Spinal cord (tissue), 10 donors: ENCODE measurements at places on chromosomes 11 and 22. TPM values are rescaled to one million over a fixed set of nuclear protein-coding genes. Genes with fewer than 3 reads are reported as not detected.
A peak's percentile ranks its signal among the peaks of the same experiment; 100 is the strongest.

POGLUT3 gene
- 44.4 TPM for total RNA-seq

- no peaks in the 10 kb centered on the region for H3K27me3 ChIP-seq
- H3K27ac ChIP-seq, result no peak overlapping the region
- H3K36me3 ChIP-seq, result peaks cover 88% of the 10 kb centered on the region
- H3K4me1 ChIP-seq, result no peaks in the 10 kb centered on the region
These were observed 40.0 kb downstream of the APOL1 start for GRCh38 chr22:36292823-36293530.

GRCh38 chr11:111438168-111438567 is 59.1 kb upstream of the POU2AF1 start:
- no peak overlapping the region for H3K27ac ChIP-seq
- H3K4me3 ChIP-seq, result no peak overlapping the region
- DNase-seq, result no peak
- H3K4me1 ChIP-seq, result peaks cover 16% of the 10 kb centered on the region
- H3K36me3 ChIP-seq, result no peaks in the 10 kb centered on the region

GRCh38 chr11:8038393-8038792 is 42.6 kb upstream of the TUB start:
- no peak overlapping the region for H3K4me3 ChIP-seq
- H3K36me3 ChIP-seq, result no peaks in the 10 kb centered on the region
- H3K27ac ChIP-seq, result no peak overlapping the region
- no peaks in the 10 kb centered on the region for H3K27me3 ChIP-seq
- DNase-seq, result peak; percentile 77

DNA sequence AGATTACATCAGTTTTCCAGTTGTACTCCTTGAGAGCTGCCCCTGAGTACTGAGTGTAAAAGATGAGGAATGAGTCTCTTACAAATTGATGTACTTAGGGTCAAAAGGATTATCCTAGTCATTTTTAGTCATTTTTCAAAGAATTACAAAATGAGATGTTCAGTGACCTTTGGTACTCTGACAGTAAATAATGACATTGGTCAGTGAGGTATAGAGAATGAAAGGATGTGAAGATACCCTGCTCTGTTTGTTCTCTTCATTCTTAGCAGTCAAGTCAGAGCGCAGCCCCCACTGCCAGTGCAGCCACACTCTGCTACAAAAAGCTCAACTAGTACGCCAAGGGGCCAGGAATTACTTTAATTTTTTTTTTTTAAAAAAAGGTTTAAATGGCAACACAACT is 4.1 kb upstream of the ESAM start:
- peaks cover 17% of the 10 kb centered on the region for H3K4me1 ChIP-seq

DNA sequence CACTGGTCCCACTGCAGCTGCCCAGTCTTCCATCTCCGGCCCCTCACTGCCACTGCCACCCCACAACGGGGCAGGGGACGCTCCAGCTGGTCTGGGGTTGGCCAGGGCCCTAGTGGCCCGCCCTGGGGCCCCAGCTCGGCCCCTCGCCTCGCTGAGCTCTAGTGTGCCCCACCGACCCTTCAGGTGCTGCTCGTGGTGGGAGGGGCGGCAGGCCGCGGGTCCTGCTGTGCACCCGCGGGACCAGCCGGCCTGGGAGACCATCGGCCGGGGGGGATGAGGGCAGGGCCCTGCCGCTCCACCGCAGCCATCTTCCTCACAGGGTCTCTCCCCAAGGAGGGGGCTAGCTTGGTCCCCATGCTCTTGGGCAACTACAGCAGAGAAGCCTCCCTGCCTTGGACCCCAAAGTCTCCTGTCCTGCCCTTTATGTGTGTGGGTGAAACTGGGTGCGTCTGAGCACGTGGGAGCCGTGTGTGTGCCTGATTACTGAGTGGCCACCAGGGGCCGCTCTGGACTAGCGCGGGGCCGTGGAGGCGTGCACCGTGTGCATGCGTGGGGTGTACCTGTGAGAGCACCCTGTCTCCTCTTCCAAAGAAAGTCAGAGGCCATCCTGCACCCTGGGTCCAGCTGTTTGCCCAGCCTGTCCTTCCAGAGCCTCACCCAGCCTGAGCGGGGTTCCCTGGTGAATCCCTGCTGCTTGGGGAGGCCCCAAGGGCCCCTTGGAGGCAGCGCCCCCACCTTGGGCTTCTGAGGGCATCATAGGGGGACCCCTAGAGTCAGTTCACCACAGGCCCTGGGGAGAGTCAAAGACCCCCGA is 6.0 kb upstream of the ACR start:
- peaks cover 44% of the 10 kb centered on the region for H3K4me1 ChIP-seq
- no peak overlapping the region for H3K4me3 ChIP-seq
- H3K27ac ChIP-seq, result no peak overlapping the region
- H3K27me3 ChIP-seq, result peaks cover 2% of the 10 kb centered on the region
- peaks cover 44% of the 10 kb centered on the region for H3K36me3 ChIP-seq

- H3K4me3 ChIP-seq, result no peak overlapping the region
- DNase-seq, result no peak
- no peaks in the 10 kb centered on the region for H3K27me3 ChIP-seq
These were observed 44.4 kb downstream of the CNTN5 start for GRCh38 chr11:99065121-99065520.

- no peak for DNase-seq
- H3K27ac ChIP-seq, result no peak overlapping the region
- H3K4me1 ChIP-seq, result no peaks in the 10 kb centered on the region
These were observed 109.3 kb downstream of the ARL14EP start for GRCh38 chr11:30432178-30432577.

DNA sequence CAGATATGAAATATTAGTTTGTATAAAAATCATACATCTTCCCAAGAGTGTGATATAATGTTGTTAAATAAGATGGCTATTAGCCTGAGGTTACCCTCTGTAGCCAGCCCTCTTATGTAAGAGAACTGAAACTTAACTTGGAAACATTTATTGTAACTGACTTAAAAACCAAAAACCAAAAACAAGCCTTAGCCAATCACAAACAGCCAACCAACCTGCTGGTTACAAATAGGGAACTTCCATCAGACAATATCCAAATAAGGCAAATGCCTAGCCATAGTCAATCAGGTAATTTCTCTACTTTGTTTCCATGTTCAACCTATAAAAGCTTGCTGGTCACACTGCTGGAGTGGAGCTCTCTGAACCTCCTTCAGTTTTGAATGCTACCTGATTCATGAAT is 14.1 kb downstream of the KBTBD3 start:
- no peak overlapping the region for H3K27ac ChIP-seq
- peaks cover 5% of the 10 kb centered on the region for H3K36me3 ChIP-seq
- no peaks in the 10 kb centered on the region for H3K4me1 ChIP-seq
- no peak for DNase-seq
- no peak overlapping the region for H3K4me3 ChIP-seq

DNA sequence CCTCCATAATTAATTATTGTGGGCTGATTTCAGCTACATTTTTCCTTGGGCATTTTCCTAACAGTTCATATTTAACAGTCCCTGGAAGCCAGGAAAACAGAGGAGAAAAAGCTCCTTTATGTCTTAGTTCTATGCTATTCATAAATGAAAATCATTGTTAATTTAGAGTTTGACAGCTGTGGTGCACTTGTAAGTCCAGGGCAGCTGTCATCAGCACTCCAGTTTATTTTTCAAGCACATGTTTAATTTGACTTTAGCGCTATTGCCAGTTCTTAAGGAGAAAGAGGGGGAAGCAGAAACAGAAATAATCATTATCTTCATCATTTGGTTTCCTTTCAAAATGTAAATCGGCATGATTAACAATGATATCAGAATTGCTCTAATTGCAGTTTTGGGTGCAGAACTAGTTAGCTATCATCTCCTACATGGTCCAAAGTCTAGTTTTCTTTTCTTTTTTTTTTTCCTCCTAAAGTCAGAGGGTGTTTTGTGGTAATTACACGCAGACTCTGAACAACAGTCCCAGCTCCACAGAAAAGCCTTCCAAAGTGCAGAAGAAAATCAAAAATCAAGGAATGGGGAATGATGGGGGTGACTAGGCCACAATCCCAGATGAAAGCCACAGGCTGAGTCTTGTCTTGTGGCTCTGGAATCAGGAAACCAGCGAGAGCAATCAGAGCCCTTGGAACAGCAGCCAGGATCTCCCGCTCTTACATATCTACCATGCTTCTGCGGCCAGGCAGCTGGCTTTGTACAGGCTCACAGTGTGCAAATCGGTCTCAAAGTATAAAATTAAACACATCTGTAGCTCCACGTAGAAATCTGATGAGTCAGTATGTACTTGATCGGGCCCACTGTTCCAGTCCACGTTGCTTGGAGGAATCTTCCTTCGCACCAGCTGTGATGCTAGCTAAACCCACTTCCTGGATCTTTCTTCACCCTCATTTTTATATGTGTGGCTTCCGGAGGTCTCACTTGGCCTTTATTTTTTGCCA is 91.9 kb downstream of the SPON1 start:
- DNase-seq, result no peak
- no peaks in the 10 kb centered on the region for H3K27me3 ChIP-seq
- peaks cover 5% of the 10 kb centered on the region for H3K4me1 ChIP-seq
- H3K27ac ChIP-seq, result no peak overlapping the region
- no peaks in the 10 kb centered on the region for H3K36me3 ChIP-seq
- H3K4me3 ChIP-seq, result no peak overlapping the region

DNA sequence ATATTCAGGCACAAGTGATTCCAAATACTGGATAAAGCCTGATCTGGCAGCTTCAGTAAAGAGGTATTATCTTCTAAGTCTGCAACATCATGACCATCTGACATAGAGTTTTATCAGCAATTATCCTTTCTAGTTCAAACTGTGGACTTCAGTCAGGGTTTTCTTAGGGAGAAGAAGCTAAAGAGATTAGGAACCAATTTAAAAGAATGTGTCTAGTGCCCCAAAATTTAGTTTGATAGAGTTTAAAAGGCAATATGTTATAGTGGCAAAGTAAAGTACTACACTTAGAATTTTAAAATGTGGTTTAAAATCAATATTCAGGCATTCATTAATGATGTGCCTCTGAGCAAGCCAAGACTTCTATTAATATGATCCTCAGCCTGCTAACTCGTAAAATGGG is 5.4 kb downstream of the PAK1 start:
- H3K4me1 ChIP-seq, result peaks cover 3% of the 10 kb centered on the region
- H3K27ac ChIP-seq, result no peak overlapping the region
- DNase-seq, result no peak
- no peaks in the 10 kb centered on the region for H3K36me3 ChIP-seq
- no peak overlapping the region for H3K4me3 ChIP-seq

RAG1 gene
- 1.3 TPM for total RNA-seq

GRCh38 chr11:43735115-43735514 is 54.6 kb downstream of the HSD17B12 start:
- peaks cover 3% of the 10 kb centered on the region for H3K4me1 ChIP-seq
- H3K36me3 ChIP-seq, result peaks cover 3% of the 10 kb centered on the region
- no peak for DNase-seq
- H3K27ac ChIP-seq, result no peak overlapping the region

TEAD1 gene
- 70.9 TPM for total RNA-seq

DNA sequence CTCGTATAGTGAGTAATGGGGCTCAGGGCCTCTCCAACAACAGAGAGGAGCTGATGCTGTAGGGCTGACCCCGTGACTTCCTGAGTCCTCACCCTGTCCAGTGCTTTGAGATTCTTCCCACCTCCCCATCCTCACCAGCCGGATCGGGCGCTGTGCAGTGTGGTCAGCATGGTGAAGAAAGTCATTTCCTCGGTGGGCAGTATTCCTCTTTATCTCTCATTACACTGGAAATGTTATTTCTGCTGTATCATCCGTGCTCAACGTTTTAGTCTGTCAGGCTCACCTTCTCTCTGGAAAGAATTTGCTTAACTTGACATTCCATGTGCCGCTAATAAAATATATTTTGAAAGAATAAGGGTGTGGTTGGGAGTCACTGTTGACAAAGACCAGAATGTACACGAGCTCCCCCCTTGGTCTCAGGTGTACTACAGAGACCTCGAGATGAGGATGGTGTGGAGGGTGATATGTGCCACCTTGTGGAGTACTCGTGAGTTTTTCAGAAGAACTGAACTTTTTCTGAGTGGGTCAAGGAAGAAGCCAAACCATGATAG is 25.7 kb upstream of the SCGB1A1 start:
- no peak overlapping the region for H3K27ac ChIP-seq
- DNase-seq, result no peak
- peaks cover 21% of the 10 kb centered on the region for H3K4me1 ChIP-seq
- H3K4me3 ChIP-seq, result no peak overlapping the region

GRCh38 chr11:118448294-118448693 is 12.0 kb downstream of the KMT2A start:
- no peak for DNase-seq
- H3K36me3 ChIP-seq, result peaks cover 13% of the 10 kb centered on the region
- H3K4me3 ChIP-seq, result no peak overlapping the region
- H3K4me1 ChIP-seq, result no peaks in the 10 kb centered on the region

LINC01488 gene
- total RNA-seq, result not detected

YIF1A gene
- 82.1 TPM for total RNA-seq

DNA sequence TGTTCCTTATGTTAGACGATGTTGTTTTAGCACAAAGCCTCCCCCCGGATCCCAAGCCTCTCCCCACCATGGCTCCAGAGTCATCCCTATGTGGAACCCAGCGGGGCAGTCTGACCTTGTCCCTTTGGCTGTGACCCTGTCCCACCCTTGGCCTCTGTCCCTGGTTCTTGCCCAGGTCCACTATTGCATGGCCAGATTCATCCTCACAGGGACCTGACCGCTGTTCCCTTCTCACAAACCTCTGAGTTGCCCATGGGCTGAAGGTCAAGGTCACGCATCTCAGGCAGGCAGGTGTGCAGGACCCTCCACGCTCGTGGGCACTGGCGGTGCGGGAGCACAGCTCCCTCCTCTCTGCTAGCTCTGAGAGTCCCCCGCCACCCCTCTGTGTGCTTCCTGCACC is 39.0 kb downstream of the BCR start:
- H3K4me1 ChIP-seq, result peaks cover 62% of the 10 kb centered on the region
- no peaks in the 10 kb centered on the region for H3K27me3 ChIP-seq
- H3K36me3 ChIP-seq, result peaks cover 3% of the 10 kb centered on the region

GRCh38 chr11:64347193-64347867 is 7.3 kb downstream of the CCDC88B start:
- no peak overlapping the region for H3K27ac ChIP-seq
- no peak overlapping the region for H3K4me3 ChIP-seq
- no peak for DNase-seq
- H3K27me3 ChIP-seq, result peaks cover 5% of the 10 kb centered on the region
- H3K4me1 ChIP-seq, result peaks cover 24% of the 10 kb centered on the region

- no peaks in the 10 kb centered on the region for H3K36me3 ChIP-seq
- H3K4me3 ChIP-seq, result no peak overlapping the region
- H3K27me3 ChIP-seq, result peaks cover 30% of the 10 kb centered on the region
- peaks cover 16% of the 10 kb centered on the region for H3K4me1 ChIP-seq
- H3K27ac ChIP-seq, result no peak overlapping the region
- no peak for DNase-seq
These were observed 61.4 kb upstream of the FADD start for GRCh38 chr11:70141486-70142220.
